ENCODE measurements at places on chromosomes 5 and 9.

DNA sequence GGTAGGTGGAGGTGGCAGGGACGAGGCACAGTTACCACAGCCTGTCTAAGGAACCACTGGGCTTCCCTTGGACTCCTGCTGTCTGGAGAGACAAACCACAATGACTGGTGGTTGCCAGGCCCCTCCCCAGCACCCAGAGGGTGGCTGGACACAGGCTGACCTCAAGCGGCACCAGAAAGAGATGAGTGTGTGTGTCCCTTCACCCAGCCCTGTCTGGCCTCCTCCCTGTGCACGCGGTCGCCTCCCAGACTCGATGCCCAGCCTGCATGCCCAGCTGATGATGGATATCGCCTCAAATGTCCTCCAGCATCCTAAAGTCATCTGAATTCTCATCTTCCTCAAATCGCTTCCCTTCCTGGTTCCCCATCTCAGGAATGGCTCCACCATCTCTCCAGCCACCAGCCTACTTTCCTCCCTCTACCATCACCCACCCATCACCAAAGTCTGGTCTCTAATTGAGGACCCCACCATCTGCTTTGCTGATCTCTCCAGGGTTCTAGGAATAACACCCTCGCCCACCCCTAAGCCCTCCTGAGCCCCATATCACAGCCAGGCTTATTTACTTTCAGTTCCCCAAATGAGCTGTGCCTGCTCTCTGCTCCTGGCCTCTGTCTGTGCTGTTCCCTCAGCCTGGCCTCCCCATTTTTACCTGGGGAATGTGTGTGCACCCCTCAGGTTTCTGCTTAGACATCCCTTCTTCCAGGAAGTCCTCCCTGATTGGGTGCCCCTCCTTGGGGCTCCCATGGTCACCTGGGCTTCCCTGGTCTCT, 52.5 kb upstream of the GGTA1 start:
- no peak for DNase-seq
- no peaks in the 10 kb centered on the region for H3K36me3 ChIP-seq
- H3K4me3 ChIP-seq: no peak overlapping the region
- peaks cover 2% of the 10 kb centered on the region for H3K27me3 ChIP-seq

DNA sequence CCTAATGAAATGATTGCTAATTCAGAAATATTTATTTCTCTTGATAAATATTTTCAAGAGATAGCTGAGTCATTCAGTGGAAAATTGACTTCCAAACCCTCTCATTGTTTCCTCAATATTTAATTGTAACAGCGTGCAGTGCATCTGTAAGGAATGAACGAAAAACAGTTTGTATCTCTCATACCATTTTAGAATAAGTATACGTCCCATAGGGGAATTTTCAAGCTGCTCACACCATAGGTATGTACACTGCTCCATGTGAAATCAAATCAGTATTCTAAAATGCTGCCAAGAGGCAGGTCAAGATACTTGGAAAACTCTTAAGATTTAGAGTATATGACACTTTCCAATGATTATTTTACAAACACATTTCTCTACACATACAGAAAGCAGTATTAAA, 202.2 kb downstream of the ARL15 start:
- DNase-seq: no peak
- H3K27ac ChIP-seq: no peak overlapping the region
- no peaks in the 10 kb centered on the region for H3K36me3 ChIP-seq
- H3K27me3 ChIP-seq: no peaks in the 10 kb centered on the region

DNA sequence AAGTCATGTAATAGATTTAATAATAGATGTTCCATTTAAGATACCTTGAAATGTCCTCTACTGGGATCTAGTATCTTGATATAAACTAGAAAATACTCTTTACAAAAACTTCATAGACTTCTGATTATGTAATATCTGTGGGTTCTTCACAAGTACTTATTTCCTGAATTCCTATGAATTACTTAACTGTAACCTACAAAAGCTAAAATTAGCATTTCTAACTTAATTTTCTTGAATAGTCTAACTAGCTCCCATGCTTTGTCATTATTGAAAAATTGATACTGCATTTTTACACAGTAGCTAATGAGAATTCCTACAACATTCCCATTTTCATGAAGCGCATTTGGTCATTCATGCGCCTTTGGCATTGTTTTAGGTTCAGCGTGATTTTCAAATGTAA, 1828.2 kb downstream of the MAT2B start:
- H3K27ac ChIP-seq: no peak overlapping the region
- H3K4me1 ChIP-seq: peaks cover 2% of the 10 kb centered on the region
- DNase-seq: no peak
- no peaks in the 10 kb centered on the region for H3K27me3 ChIP-seq

GRCh38 chr5:104241046-104241445, 678.5 kb upstream of the NUDT12 start:
- no peaks in the 10 kb centered on the region for H3K36me3 ChIP-seq
- H3K4me3 ChIP-seq: no peak overlapping the region
- DNase-seq: no peak
- no peak overlapping the region for H3K27ac ChIP-seq
- H3K27me3 ChIP-seq: no peaks in the 10 kb centered on the region
- peaks cover 6% of the 10 kb centered on the region for H3K4me1 ChIP-seq

- no peaks in the 10 kb centered on the region for H3K36me3 ChIP-seq
- no peak overlapping the region for H3K27ac ChIP-seq
- H3K27me3 ChIP-seq: peaks cover 4% of the 10 kb centered on the region
Observed at GRCh38 chr5:33068786-33069185, 357.7 kb downstream of the NPR3 start.

GRCh38 chr5:36414869-36415282, 113.2 kb upstream of the RANBP3L start:
- no peak overlapping the region for H3K27ac ChIP-seq
- peaks cover 2% of the 10 kb centered on the region for H3K27me3 ChIP-seq
- peaks cover 35% of the 10 kb centered on the region for H3K4me1 ChIP-seq
- no peaks in the 10 kb centered on the region for H3K36me3 ChIP-seq
- DNase-seq: no peak

DNA sequence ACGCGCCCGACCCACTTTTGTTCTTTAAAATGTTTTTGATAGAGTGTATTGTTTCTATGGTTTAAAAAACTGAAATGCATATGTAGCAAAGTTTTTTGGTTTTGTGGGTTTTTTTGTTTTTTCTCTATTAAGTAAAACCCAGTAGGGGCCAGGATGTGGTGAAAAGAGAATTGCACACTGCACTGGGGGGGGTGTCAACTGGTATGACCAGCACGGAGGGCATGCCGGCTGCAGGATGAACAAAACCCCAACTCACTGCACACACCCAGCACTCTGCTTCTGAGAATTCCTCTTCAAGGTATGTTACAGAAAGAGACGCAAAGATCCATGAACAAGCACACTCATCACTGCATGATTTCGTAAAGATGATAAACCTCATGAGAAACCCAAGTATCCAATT, 75.0 kb downstream of the STK10 start:
- H3K27me3 ChIP-seq: no peaks in the 10 kb centered on the region
- H3K36me3 ChIP-seq: peaks cover 4% of the 10 kb centered on the region
- no peak for DNase-seq
- H3K4me1 ChIP-seq: peaks cover 25% of the 10 kb centered on the region
- no peak overlapping the region for H3K27ac ChIP-seq

- H3K27me3 ChIP-seq: no peaks in the 10 kb centered on the region
- no peak for DNase-seq
- peak overlapping the region; percentile 70 for H3K27ac ChIP-seq
- H3K4me1 ChIP-seq: peaks cover 17% of the 10 kb centered on the region
- H3K4me3 ChIP-seq: no peak overlapping the region
Observed at GRCh38 chr5:10607666-10608073, 43.8 kb downstream of the ANKRD33B start.

DNA sequence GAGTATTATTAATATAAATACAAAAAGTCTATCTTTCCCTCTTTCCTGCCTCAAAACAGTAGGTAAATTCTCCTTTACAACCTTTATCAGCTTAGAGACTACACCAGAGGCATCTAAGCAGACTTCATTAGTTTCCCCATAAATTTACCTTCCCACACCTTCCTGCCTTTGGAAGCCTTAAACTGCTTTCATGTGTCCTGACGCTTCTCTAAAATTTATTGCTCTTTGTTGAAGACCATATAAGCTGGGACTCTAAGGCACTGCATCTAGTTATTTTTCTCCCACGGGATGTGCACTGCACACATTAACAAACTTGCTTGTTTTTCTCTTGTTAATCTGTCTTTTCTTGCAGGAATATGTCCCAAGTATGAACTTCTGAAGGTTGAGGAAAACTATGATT, 51.8 kb downstream of the DEPDC1B start:
- H3K27me3 ChIP-seq: no peaks in the 10 kb centered on the region
- no peak overlapping the region for H3K4me3 ChIP-seq
- H3K27ac ChIP-seq: no peak overlapping the region
- H3K36me3 ChIP-seq: peaks cover 16% of the 10 kb centered on the region
- peaks cover 7% of the 10 kb centered on the region for H3K4me1 ChIP-seq

DNA sequence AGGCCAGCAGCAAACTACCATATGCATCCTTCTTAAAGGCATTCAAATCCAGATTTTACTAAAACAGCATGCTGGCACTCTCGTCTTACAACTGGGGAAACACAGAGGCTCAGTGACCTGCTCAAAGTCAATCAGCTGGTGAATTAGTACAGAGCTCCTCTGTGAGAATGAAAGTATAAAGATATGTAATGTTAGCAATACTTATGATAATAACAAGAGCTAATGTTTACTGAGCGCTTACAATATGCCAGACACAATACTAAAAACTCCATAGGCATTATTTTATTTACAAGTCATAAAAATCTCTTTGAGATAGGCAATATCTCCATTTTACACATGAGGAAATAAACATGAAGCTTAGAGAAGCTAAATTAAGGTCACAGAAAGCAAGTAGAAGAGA, 28.6 kb downstream of the FKBP15 start:
- DNase-seq: no peak
- no peaks in the 10 kb centered on the region for H3K27me3 ChIP-seq
- H3K4me3 ChIP-seq: no peak overlapping the region
- no peak overlapping the region for H3K27ac ChIP-seq

DNA sequence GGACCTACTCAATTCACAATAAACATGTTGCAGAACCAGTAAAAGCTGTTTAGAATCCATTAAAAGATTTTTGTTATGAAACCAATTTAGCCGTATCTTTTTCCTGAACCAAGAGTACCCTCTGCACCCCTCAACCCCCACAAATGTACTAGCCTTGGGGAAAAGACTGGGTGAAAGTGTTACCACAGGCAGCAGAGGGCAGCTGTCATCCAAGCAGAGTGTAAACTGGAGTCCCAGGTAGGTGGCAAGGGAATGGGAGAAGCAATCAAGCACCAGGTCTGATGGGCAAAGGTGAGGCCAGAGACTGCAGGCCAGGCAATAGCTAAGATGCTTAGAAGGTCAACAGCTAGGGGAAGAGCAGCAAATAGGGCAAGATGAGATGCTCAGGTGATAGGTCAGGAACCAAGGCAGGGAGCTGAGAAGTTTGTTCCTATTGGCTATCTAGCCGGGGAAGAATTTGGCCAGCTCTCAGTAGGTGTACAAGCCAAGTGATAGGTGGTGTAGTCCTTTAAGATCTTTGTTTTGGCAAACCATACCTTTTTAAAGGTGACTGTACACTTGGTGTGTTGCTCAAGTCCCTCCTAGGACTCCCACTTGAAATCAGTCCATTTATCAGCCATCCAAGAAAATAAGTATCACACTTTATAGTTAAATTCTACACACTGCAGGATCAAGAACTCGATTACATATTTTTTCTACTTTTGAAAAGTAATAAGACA, 77.8 kb upstream of the CCDC112 start:
- no peak overlapping the region for H3K4me3 ChIP-seq
- peaks cover 6% of the 10 kb centered on the region for H3K4me1 ChIP-seq
- no peaks in the 10 kb centered on the region for H3K27me3 ChIP-seq
- no peaks in the 10 kb centered on the region for H3K36me3 ChIP-seq
- H3K27ac ChIP-seq: no peak overlapping the region

- H3K4me1 ChIP-seq: peaks cover 9% of the 10 kb centered on the region
- H3K4me3 ChIP-seq: no peak overlapping the region
- no peaks in the 10 kb centered on the region for H3K36me3 ChIP-seq
- H3K27ac ChIP-seq: no peak overlapping the region
Observed at GRCh38 chr5:39772307-39772706, 347.5 kb upstream of the DAB2 start.

GRCh38 chr5:63351164-63351563, 611.1 kb downstream of the HTR1A start:
- no peak overlapping the region for H3K27ac ChIP-seq
- DNase-seq: no peak
- H3K36me3 ChIP-seq: no peaks in the 10 kb centered on the region
- H3K27me3 ChIP-seq: no peaks in the 10 kb centered on the region

DNA sequence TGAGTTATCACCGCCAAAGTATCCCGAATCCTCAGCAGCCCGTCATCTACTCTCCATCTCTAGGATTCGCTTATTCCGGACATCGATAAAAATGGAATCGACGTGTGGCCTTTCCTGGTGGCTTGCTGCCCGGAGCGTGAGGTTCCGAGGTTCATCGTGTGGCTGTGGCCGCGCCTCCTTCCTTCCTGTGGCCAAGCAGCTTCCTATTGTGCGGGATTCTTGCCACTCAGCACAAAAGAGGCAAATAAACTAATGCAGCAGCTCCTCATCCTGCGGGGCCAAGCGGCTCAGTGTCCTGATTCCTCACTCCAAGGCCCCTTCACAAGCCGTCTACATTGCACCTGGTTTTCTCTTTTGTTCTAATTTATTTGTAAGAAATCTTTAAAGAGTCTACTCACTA, 800.9 kb downstream of the CDH9 start:
- H3K4me3 ChIP-seq: no peak overlapping the region
- no peak for DNase-seq
- H3K4me1 ChIP-seq: no peaks in the 10 kb centered on the region
- no peaks in the 10 kb centered on the region for H3K36me3 ChIP-seq
- H3K27me3 ChIP-seq: no peaks in the 10 kb centered on the region

- H3K27me3 ChIP-seq: no peaks in the 10 kb centered on the region
- H3K27ac ChIP-seq: no peak overlapping the region
- H3K4me1 ChIP-seq: no peaks in the 10 kb centered on the region
- no peak overlapping the region for H3K4me3 ChIP-seq
- no peaks in the 10 kb centered on the region for H3K36me3 ChIP-seq
- DNase-seq: no peak
Observed at GRCh38 chr5:42759456-42759855, 2.8 kb downstream of the CCDC152 start.

- H3K27me3 ChIP-seq: no peaks in the 10 kb centered on the region
- peak overlapping the region; percentile 97 for H3K27ac ChIP-seq
- peaks cover 5% of the 10 kb centered on the region for H3K36me3 ChIP-seq
- peak overlapping the region; percentile 94 for H3K4me3 ChIP-seq
- H3K4me1 ChIP-seq: peaks cover 46% of the 10 kb centered on the region
Observed at GRCh38 chr9:27528886-27529315, 713 bp downstream of the MOB3B start.

DNA sequence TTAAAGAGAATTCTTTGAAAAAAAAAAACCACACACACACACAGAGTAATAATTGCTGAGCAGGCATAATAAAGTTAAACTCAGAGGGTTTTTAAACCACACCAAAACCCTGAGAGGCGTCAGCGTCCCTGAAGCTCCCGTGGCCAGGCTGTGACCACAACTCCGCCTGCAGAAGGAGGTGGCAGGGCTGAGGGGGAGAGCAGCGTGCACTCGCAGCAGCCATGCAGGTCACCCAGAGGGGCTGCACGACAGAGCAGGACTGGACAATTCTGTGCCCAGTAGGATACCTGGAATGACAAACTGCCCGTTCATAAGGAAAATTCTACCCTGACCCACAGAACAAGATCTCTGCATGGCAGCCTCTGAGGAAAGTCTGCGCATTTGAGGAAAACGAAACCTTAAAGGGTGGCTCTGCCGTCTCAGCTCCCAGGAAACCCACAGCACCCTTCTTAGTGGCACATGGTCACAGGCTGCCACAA, 44.0 kb downstream of the ROR2 start:
- peaks cover 3% of the 10 kb centered on the region for H3K36me3 ChIP-seq
- DNase-seq: no peak
- H3K4me3 ChIP-seq: no peak overlapping the region
- no peaks in the 10 kb centered on the region for H3K27me3 ChIP-seq

GRCh38 chr9:101326035-101326434, 58.8 kb downstream of the BAAT start:
- H3K27ac ChIP-seq: no peak overlapping the region
- peaks cover 4% of the 10 kb centered on the region for H3K4me1 ChIP-seq
- no peak for DNase-seq
- no peak overlapping the region for H3K4me3 ChIP-seq
- H3K27me3 ChIP-seq: no peaks in the 10 kb centered on the region
